ENCODE measurements at places on chromosomes 5 and 9.
A peak's percentile ranks its signal among the peaks of the same experiment; 100 is the strongest.

- DNase-seq, result no peak
Measured at GRCh38 chr9:77013206-77013931, 6.1 kb upstream of the FOXB2 start.

- DNase-seq, result no peak
Measured at GRCh38 chr9:37923118-37923795, 19.3 kb upstream of the SLC25A51 start.

DNA sequence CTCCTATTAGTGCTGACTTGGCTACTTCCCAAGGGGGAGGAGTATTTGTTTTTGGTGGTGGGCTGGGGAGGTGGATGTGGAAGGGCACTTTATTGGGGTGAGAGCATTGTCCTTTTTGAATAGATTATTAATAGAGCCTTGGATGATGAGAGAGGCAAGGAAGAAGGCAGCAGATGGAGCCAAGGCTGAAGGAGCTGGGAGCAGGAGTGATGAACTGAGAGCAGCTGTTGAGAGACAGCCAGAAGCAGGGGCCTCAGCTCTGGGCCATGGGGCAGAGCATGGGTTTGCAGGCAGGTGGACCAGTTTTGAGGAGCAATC is 29.6 kb downstream of the RGS3 start:
- no peak for DNase-seq

DNA sequence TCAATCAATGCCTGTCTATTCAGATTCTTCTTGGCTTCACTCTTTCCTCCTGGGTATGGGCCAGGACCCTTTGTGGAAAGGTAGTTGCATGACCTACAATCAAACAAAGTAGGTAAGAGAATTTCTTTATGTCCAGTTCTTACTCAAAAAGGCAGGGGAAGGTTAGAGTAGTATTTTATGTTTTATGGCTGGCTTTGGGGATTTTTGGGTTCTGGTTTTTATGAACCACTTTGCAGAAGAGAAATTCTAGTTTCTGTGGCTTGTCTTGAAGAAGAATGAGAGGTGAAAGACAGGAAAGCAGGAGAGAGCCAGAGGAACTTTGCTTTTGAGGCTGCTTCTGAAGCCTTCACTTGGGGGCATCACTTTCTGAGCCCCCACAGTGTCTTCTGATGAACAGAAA is 14.7 kb upstream of the CRHBP start:
- DNase-seq, result no peak

GRCh38 chr5:129099184-129099569 is 4.6 kb downstream of the ISOC1 start:
- DNase-seq, result no peak

DNA sequence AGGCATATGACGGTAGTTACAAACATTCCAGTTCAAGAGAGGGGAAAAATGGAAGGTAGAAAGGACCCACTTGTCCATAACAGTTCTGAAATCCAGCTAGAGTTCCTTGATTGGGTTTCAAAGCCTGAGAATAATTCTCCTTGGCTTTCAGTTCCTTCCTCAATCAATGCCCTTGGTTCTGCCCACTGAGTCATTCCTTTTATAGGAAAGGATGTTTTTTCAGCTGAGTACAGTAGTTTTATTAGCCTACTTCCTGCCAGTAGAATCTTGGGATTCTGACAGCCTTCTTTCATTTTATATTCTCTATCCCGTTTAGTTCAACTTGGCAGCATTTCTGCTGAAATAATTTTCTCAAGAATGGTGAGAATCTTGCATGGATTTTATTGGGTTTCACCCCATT is 386.9 kb upstream of the SMC2 start:
- no peak for DNase-seq

DNA sequence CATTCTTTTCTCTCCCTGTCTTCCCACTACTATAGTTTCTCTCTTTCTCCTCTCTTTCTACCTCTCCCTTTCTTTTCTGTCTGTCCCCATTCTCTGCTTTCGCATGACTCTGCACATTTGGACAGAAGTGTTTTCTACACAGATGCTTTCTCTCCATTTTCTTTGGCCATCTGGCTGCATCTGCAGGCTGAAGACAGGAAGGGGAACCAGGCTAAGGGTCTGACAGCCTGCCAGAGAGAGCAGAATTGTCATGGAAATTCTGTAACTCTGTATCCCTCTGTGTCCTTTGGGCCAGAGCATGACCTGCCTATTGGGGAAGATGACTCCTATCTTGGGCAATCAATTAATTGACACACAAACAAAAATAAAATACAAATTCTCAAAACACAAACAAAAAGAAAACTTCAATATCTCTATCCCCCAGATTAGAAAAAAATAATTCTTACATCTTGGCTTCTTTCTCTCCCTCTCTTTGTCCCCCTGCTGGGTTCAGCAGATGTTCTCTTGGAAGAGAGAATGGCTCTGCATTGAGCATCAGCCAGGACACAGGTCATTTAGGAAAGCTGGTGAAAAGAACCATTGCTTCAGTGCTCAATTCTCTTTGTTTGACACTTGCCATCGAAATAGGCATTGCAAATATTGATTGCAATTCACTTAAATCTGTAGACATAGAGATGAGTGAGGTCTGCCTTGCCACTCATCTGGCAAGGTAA is 415.9 kb upstream of the KLF4 start:
- peak; percentile 47 for DNase-seq

DNA sequence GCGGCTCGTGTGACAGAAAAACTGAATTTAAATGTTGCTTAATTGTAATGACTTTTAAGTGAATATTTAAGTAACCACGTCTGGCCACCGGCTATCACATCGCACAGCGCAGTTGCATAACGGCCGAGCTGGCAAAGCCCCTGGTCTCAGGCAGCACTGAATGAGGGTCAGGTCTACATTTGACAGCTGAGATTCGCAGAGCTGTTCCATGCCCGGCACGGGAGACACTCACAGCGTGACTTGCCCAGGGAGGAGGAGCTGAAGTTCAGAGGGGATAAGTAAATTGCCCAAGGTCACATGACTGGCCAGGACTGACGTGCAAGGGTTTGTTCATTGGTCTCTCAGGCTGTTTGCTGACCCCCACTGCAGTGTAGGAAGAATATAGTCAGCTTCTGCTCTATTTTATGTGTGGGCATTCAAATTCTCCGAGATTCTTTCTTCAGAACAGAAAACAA is 17.4 kb upstream of the COL5A1 start:
- DNase-seq, result no peak

- DNase-seq, result no peak
Measured at GRCh38 chr5:66511491-66511890, 84.7 kb upstream of the MAST4 start.

GRCh38 chr5:2741956-2742355 is 9.5 kb downstream of the IRX2 start:
- no peak for DNase-seq

- DNase-seq, result no peak
Measured at GRCh38 chr5:14760548-14761002, 96.1 kb downstream of the OTULIN start.

DNA sequence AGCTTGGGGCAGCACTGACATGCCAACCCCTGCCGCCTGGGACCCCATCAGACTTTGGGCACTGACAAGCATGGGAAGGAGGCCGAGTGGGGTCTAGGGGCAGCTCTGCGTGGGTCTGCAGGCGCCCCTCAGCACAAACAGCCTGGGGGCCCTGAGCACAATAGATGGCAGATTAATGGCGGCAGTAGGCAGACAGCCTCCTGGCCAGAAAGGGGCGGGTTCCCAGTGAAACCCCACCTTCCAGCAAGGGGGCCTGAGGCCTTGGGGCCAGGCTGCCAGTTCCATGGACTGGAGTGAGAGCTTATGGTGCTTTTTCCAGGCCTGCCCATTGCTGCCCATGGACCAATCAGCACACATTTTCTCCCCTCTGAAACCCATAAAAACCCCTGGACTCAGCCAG is 2031.2 kb downstream of the EFNA5 start:
- DNase-seq, result no peak

DNA sequence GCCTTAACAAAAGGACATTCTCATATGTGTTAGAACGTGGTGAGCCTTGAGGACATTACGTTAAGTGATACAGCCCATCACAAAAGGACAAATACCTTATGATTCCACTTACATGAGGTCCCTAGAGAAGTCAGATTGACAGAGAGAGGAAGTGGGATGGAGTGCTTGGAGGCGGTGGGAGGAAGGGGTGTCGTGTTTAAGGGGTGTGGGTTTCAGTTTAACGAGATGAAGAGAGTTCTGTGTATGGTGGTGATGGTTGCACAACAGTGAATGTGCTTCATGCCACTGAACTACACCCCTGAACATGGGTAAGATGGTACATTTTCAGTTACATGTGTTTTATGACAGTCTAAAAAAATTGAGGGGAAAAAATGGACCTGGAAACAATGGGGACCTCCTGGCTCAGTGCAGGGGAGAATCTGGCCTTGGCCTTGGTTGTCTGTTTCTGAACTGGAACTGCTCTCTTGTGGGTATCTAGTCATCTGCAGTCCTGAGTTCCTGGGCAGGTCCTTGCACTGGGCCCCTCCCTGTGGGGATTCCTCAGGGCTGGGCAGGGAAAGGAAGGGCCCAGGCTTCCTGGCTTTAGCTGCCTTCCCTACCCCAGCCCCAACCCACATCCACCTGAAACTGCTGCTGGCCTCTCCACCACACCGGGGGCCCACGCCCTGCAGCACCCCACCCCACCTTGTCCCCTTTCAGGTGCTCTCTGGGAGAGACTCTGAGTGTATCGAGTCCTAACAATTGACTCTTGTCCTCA is 17.8 kb downstream of the LRRC8A start:
- no peak for DNase-seq

DNA sequence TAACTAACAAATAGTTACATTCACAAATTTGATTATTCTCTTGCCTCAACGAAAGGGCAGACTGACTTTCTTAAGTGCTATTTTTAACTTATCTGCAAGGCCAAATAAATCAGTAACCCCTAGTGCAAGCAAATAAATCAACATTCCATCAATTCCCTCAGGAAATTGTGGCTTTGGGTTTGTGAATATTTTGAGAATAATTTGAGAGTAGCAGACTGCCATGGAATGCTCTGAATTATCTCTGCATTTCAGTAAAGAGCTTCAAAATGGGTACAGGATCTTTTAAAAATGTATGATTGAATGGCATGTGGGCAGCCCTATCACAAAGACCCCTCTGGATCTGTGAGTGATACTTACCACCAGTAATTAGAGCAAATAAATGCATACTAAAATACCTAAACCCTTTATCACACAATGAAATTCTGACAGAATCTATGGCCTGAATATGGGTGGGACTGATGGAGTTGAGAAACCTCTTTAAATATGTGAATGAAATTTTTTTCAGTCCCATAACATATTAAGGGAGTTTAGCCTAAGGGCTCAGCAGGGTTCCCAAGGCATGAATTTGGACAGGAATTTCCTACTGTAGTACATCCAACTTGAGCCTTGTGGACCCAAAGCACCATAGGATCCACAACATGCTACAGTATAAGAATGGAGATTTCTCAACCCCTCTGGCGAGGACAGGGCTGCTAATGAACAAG is 92.5 kb upstream of the ITGA2 start:
- no peak for DNase-seq

GRCh38 chr5:151051931-151052608 is 28.8 kb downstream of the TNIP1 start:
- DNase-seq, result no peak

DNA sequence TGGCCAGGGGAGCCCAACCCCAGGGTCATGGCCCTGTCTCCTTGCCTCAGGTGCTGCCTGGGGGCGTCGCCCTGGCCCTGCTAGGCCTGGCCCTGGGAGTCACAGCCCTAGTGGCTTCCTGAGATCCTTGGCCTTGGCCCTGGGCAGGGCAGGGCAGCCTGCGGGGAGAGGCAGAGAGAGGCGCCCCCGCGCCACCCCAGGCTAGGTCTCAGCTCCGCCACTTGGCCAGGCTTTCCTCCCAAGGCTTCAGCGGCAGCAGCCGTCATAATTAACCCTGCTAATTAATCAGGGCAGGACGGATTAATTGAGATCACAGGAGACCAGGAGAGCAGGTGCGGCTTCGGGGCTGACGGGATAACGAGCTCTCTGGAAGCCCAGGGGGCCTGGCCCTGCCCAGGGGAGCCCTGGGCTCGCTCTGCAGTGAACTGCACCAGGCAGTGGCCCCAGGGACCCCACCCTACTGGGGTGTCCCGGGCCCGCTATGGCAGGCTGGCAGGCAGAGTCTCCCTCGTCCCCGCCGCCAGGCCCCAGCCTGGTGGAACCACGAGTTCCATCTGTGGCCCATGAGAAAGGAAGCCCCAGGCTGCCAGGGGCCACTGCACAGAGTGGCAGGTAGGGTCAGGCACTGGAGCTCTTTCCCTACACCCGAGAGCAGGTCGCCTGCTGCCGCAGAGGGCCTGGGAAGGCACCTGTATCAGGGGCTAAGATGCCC is 269.6 kb downstream of the PBX3 start:
- no peak for DNase-seq

DNA sequence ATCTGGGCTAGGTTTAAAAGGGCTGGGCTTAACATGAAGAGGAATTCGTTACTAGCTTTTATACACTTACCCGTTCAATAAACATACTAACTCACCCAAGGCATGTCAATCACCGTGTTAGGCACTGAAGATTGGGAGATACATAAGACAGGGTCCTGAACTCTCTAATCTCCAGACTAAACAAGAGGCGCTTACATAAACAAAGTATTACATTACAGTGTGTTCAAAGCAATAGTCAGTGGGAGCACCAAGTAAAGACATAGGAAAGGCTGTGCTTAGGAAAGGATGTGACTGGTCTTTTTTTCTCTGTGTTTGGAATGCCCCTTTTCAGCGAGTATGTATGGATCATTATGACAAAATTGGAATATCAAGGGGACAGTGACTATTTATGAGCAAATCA is 203.6 kb upstream of the ADRA1B start:
- DNase-seq, result no peak

GRCh38 chr5:151448038-151448985 is 909 bp downstream of the SLC36A1 start:
- DNase-seq, result no peak

- DNase-seq, result no peak
Measured at GRCh38 chr9:136403915-136404800, 4.2 kb upstream of the SNAPC4 start.

- no peak for DNase-seq
Measured at GRCh38 chr9:124016175-124017050, 4.8 kb downstream of the LHX2 start.

GRCh38 chr5:39019254-39019653 is 54.9 kb downstream of the RICTOR start:
- DNase-seq, result no peak
